Activated B cell treated with CpG ODN at 0.5 μM for 24 hours (primary cell): ENCODE measurements at places on chromosomes 3 and 15. TPM values are rescaled to one million over a fixed set of nuclear protein-coding genes. Genes with fewer than 3 reads are reported as not detected.
A peak's percentile ranks its signal among the peaks of the same experiment; 100 is the strongest.

DNA sequence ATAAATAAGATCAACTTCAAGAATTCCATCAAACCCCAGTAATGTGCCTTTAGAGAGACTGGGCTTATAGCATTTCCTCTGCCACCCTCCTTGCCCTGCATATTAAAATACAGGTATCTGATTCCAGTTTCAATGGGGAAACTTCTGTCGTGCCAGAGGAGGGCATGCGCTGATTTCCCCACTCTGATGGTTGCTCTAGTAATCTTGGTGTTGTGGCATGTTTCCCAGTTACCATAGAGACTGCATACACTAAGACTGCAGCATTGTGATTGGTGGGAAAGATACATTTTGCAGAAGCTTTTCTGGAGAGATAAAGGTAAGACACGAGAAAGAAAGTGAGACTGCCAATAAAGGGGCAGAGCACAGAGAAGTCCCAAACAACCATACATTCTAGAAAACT lies 225.6 kb downstream of the TIGIT start:
- peak; percentile 21 for DNase-seq
- no peak overlapping the region for H3K27ac ChIP-seq
- no peaks in the 10 kb centered on the region for H3K27me3 ChIP-seq
- no peaks in the 10 kb centered on the region for H3K4me1 ChIP-seq
- H3K4me3 ChIP-seq, result no peak overlapping the region
- H3K36me3 ChIP-seq, result no peaks in the 10 kb centered on the region

OR5H14 gene
- total RNA-seq, result 0.02 TPM in 1 of 2 replicates, not detected in the other

DNA sequence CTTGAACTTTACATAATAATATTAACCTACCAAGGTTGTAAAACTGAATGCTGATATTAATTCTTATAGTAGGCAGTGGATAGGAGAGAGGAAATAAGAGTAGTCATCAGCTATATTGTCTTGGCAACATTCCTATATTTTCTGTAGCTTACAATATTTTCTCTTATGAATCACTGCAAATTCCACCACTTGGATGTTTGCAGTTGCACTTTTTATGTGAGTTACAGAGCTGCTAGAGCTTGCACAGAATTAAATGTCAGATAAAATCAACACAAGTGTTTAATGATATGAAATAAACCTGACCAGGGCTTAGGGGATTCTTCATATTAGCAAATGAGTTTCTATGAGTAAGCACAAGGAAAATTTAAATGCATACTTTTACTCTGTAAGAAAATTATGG lies 1710.1 kb downstream of the SI start:
- no peak for DNase-seq
- H3K4me3 ChIP-seq, result no peak overlapping the region
- no peak overlapping the region for H3K27ac ChIP-seq
- H3K4me1 ChIP-seq, result no peaks in the 10 kb centered on the region
- no peaks in the 10 kb centered on the region for H3K27me3 ChIP-seq

DNA sequence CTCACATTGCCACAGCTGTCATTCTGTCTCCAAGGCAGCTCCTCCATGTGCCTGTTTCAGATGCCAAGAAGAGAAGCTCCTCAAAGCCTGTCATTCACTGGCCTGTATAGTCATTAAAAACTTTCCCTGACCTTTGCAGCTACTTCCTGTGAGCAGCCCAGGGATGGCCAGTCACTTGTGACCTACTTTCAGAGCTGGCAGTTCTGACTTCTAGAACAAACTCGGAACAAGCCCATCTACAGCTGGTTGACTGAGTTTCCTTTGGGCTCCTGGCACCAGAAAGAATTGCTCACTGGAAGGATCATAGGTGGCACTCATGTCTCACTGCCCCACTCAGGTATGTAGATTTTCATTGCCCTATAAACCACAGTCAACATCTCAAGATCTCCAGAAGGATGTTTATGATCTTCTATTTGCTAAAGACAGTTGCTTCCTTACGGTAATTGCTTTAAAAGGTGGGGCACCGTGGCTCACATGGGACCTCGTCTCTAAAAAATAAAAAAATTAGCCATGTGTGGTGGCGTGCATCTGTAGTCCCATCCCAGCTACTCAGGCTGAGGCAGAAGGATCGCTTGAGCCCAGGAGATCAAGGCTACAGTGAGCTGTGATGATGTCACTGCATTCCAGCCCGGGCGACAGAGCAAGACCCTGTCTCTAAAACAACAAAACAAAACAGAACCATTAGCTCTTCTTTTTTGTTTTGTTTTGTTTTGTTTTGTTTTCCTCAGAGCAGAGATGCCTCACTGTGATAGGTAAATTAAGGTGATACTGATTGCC lies 11.2 kb upstream of the ATP13A3 start:
- H3K36me3 ChIP-seq, result no peaks in the 10 kb centered on the region
- no peaks in the 10 kb centered on the region for H3K27me3 ChIP-seq
- H3K27ac ChIP-seq, result no peak overlapping the region
- H3K4me3 ChIP-seq, result no peak overlapping the region

- no peak overlapping the region for H3K27ac ChIP-seq
- H3K36me3 ChIP-seq, result peaks cover 46% of the 10 kb centered on the region
- no peaks in the 10 kb centered on the region for H3K4me1 ChIP-seq
- H3K27me3 ChIP-seq, result no peaks in the 10 kb centered on the region
These were observed 63.1 kb downstream of the PRKAR2A start for GRCh38 chr3:48784426-48785120.

THPO gene
- total RNA-seq, result not detected in 2 replicates

CFAP100 gene
- total RNA-seq, result not detected in 2 replicates

SLC22A14 gene
- total RNA-seq, result 0.16 TPM in 1 of 2 replicates, not detected in the other

KLHL40 gene
- not detected in 2 replicates for total RNA-seq

GRCh38 chr3:184740509-184741258 lies 28.8 kb upstream of the MAGEF1 start:
- H3K27ac ChIP-seq, result no peak overlapping the region
- no peak overlapping the region for H3K4me3 ChIP-seq
- no peaks in the 10 kb centered on the region for H3K36me3 ChIP-seq

DNA sequence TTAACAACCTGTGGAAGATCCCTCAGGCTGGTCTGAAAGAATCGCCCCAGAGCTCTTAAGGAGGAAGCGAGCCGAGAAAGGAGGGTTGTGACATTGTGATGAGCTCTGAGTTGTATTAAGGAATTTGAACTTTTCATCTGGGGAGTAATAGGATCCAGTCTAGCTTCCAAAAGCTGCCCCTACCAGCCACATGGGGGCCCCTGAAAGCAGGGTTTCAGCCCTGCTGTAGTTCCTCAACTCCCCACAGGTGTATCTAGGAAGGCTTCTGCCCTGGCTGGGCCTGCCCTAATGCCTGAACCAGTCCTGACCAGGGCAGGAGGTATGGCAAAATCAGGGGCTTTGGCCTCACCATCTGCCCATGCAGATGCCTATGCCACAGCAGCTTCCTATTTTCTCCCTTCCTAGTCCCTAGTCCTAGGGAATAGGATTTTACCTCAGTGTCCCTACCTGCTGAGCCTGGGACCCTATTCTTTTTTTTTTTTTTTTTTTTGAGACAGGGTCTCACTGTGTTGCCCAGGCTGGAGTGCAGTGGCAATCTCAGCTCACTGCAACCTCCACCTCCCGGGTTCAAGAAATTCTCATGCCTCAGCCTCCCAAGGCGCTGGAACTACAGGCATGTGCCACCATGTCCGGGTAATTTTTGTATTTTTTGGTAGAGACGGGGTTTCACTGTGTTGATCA lies 5.0 kb upstream of the AP3S2 start:
- peaks cover 6% of the 10 kb centered on the region for H3K4me1 ChIP-seq
- H3K4me3 ChIP-seq, result no peak overlapping the region
- H3K27ac ChIP-seq, result no peak overlapping the region

CFAP92 gene
- not detected in 2 replicates for total RNA-seq
